Breast epithelium (tissue), 4 donors: ENCODE measurements at places on chromosomes 11 and 22.

- DNase-seq, result no peak
Observed at GRCh38 chr11:65579291-65579690, 3.4 kb downstream of the EHBP1L1 start.

GRCh38 chr11:106818443-106818842, 199.8 kb downstream of the GUCY1A2 start:
- no peak for DNase-seq

GRCh38 chr22:23563111-23563510, 17.0 kb downstream of the IGLL1 start:
- no peak for DNase-seq

- no peak for DNase-seq
Observed at GRCh38 chr11:1988667-1989317, 8.8 kb downstream of the H19 start.

- no peak for DNase-seq
Observed at GRCh38 chr11:34890812-34891211, 25.4 kb downstream of the APIP start.

DNA sequence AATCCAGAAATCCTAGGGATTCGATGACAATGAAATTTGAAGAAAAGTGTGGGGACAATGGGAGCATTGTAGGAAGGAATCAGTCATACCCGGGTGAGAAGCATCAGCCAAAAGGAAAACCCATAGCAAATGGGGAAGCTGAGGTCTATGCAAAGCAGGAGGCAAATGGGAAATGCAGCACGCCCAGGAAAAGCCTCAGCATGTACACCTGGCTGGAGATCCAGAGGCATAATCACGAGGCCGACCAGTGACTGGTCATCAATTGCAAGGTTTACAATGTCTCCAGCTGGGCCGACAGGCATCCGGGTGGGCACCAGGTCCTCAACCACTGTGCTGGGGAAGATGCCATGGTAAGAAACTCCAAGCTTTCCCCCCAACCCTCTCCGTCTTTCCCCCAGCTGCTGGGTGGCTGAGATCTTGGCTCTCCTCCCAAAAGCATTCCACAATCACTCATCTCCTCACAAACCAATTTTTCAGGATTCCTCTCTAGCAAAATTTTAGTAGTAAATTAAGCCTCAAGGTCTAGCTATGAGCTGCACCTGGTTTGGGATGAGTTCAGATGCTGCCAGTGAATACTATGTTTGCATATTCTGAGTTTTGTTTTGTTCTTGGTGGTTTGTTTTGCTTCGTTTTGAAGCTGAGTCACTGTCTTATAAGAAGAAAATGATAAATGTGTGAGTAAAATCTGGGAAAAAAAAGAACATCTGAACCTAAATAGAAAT, 98.0 kb upstream of the OR5AK2 start:
- DNase-seq, result no peak

GRCh38 chr11:104895634-104896033, 2.6 kb downstream of the CASP12 start:
- DNase-seq, result no peak

DNA sequence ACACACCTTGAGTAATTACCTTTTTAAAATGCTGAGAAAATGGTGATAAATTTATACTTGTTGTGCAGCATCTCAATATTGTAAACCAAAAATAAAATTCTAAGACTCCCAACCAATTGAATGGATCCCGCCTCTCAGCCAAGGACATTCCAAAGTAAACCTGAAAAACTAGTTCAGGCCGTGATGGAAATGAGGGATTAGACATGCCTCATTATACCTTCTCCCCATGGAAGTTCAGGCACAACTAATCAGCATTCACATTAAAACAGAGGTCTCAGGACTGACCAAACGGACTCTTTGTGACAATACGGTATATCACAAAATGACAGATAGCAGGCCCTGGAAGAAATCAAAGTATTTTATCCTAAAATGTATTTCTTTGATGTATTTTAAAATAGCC, 907.4 kb upstream of the RAG2 start:
- no peak for DNase-seq

DNA sequence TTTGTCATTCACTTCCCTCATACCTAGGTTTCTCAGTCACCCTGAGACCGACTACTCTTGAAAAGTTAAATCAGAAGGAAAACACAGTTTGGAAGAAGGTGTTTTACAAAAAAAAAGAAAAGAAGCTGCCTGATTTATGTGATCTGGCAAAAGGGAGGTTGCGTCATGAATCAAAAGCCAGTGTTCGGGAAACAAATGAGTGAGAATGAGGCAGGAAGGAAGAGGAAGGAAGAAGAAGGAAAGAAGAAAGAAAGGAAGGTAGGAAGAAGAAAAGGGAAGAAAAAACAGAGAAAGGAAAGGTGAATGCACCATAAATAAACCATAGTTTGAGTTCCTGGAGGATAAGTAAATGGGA, 314.6 kb downstream of the BLID start:
- DNase-seq, result no peak

- DNase-seq, result no peak
Observed at GRCh38 chr11:31761636-31762035, 49.5 kb downstream of the PAX6 start.

- no peak for DNase-seq
Observed at GRCh38 chr11:20869123-20869522, 199.7 kb downstream of the NELL1 start.
